ENCODE measurements at places on chromosomes 16 and 17.

DNA sequence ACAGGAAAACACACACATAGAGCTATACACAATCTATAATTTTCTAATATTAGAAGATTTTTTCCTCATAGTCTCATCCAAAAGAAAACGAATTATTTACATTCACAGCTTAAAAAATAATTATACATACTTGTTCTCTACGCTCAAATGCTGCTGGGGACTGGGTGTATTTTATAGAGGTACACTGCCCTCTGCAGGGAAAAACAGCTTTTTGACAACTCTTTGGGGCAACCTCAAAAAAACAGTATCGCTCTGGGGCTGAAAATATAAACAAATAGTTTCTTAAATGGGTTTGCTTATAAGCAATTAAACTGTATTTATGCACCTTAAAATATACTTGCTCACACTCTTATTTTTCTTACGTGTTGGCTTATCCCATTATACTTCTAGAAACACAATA is 261.8 kb upstream of the PSMD7 start:
- DNase-seq = no peak

GRCh38 chr17:5846001-5846400 is 224.2 kb upstream of the WSCD1 start:
- no peak for DNase-seq

DNA sequence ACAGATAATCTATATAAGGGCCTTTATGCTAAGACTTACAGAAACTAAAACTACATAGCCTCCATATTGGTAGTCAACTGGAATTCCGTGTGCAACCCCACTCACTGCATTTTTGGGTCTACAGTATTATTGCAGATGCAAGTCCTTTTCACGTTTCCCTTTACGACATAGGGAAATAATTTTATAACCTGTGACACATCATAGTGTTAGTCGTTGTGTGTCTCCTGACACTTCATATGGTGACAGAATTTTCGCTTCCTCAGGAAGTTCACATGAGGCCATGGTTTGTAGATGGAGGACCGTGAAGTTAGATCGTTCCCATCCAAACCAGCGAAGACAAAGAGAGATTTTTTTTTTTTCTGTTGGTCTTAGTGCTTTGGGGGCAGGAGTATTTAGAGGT is 15.7 kb upstream of the MRC2 start:
- DNase-seq = no peak

GRCh38 chr16:19288872-19289799 is 3.6 kb downstream of the CLEC19A start:
- no peak for DNase-seq

DNA sequence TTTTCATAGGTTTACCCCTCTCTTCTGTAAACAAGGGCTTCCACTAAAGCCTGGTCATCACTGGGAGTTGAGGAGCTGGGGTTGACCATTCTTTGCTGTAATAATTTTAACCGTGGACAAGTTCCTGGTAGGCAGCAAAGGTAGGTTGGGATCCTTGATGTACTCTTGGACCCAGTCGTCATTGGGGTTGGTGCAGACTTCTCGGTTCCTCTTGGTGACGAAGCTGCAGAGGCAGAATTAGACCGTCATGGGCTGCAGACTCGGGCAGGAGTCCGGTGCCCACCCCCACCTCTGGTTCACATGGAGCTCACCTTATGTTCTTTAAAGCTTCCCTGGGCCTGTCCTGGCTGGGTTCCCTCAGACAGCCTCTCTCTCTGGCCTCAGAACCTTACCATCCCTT is 3.8 kb downstream of the CCL16 start:
- DNase-seq = no peak

GRCh38 chr16:48949636-48950035 is 332.0 kb downstream of the CBLN1 start:
- no peak for DNase-seq

DNA sequence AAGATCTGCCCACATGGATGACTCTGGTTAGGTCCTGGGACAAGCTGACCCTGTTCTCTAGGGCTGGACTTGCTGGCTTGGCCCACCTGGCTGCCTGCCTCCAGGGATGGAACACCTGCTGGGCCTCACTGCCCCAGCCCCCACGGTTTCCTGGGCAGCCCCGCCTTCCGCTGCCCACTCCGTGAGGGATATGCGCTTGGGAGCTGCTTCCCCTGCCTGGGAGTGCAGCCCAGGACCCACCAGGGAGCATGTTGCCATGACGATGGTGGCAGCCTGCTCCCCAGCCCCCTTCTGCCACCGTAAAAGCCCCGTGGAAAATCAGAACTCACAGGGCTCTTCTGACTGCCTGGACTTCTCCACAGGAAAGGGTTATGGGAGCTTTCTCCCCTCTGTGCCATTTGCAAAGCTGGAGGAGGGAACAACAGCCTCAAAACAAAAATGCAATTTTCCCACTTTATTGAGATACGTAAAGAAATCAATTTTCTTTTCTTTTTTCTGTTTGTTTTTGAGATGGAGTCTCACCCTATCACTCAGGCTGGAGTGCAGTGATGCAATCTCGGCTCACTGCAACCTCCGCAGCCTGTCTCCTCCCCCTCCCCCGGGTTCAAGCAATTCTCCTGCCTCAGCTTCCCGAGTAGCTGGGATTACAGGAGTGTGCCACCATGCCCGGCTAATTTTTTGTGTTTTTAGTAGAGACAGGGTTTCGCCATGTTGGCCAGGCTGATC is 18.0 kb upstream of the GAS7 start:
- DNase-seq = no peak

- DNase-seq = no peak
These were observed 33.7 kb upstream of the CIBAR2 start for GRCh38 chr16:85145734-85146531.

DNA sequence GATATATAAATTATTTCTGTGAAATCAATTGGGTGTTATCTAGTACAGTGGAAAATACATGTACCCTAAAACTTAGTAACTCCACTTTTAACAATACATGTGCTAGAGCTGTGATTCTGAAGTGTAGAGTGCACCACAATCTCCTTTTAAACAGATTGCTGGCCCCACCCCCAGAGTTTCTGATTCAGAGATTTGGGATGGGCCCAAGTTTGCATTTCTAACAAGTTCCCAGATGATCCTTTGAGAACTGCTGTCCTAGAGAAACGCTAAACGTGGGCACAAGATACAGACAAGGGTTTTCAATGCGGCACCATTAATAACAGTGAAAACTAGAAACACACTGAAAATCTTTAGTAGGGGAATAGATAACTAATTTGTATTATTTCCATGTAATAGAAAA is 49.2 kb downstream of the NXPH3 start:
- DNase-seq = no peak

GRCh38 chr16:30032083-30032819 is 1.2 kb upstream of the TLCD3B start:
- DNase-seq = no peak

- no peak for DNase-seq
These were observed 259.9 kb upstream of the IRX3 start for GRCh38 chr16:54546521-54546920.

DNA sequence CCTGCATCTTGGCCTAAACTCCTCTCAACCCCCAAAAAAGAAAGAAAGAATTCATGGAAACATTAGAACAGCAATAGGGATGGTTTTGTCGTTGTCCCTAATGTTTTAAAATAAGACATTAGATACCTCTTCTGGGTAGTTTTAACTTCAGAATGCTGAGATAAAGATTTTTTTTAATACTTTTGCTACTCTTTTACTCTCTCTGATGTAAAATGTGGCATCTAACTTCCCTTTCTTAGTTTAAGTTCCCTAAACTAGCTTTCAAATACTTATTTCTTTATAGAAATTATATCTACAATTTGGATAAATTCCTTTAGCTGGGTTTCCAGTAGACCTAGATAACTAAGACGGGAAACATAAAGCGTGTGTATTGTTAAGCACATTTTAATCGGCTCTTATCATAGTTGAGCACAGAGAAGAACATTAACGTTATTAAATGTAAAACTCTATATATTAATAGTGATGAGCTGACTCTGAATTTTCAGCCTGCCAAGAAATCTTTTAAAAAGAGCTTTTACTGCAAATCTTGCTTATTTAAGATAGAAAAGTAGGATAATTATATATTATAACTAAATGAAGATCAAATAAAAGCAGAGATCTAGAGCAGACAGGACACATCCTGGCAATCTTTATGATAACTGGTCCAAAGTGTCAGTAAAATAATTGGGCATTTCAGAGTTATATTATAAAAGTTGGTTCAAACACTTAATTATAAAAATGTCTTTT is 183.2 kb downstream of the CYB561 start:
- DNase-seq = no peak

DNA sequence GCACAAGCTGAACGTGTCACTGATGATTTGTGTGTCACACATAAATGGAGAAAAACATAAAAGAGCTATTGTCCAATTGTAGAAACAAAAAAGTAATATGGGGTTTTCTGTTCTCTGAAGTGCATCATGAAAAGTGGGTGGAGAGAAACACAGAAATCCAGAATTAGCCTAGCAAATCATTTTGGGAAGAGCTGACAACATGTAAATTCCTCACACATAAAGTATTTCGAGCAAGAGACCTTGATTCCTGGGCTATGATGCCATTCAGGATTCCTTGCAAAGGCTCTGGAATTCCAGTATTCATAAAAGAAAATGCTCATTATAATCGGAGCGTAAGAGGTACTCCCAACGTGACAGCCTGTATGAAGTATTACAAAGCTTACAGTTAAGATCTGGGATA is 1.1 kb downstream of the DCUN1D3 start:
- DNase-seq = no peak

GRCh38 chr17:80285237-80285920 is 24.7 kb downstream of the RNF213 start:
- DNase-seq = no peak

- DNase-seq = no peak
These were observed 32.6 kb downstream of the KLHDC4 start for GRCh38 chr16:87733190-87733589.

GRCh38 chr17:57954397-57955182 is 622 bp downstream of the CUEDC1 start:
- peak; percentile 63 for DNase-seq

GRCh38 chr17:14871921-14872320 is 393.2 kb downstream of the PMP22 start:
- no peak for DNase-seq

DNA sequence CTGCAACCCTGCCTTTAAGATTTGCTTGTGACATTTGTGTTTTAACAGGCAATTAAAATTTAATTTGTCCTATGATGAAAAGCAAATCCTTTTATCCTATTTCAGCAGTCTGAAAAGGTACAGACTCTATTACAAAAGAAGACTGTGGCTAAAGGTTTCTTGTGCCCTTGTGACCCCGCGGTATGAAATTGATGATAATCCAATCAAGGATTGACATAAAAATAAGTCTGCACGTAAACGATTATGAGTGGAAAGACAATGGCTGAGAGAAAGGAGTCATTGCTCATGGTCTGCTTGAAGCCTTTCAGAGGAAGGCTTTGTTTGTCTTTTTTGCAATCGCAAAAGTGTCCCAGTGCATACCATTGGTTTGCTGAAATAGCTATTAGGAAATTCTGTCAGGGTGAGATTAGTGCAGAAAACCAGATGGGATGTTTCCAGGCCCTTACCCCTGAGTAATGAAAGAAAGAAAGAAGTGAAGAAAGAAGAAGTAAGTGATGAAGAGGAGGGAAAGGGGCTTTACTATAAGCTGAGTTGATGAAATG is 867.8 kb upstream of the CDH8 start:
- DNase-seq = no peak

Measured in tibial nerve (tissue), 4 donors.